ENCODE measurements at places on chromosomes 12 and 14. TPM values are rescaled to one million over a fixed set of nuclear protein-coding genes. Genes with fewer than 3 reads are reported as not detected.

DNA sequence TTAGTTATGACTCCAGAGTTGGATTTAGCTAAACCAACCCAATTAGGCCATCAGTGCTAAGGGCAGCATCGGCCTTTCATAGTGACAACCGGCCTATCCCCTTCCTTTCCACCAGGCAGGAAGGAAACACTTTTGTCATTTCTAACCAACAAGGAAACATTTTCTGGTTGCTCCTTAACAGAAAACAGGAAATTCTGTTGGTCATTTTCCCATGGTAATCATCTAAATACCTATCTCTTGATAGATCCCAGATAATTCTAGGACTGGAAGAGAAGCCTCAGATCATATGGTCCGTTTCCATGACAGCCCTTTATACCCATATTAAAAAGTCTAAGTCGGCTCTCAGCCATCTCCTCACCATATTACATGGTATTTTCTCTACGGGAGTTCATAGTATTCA lies 79.2 kb upstream of the USP44 start:
- no peak for DNase-seq

GRCh38 chr14:97162621-97163020 lies 365.4 kb downstream of the VRK1 start:
- no peak for DNase-seq

DNA sequence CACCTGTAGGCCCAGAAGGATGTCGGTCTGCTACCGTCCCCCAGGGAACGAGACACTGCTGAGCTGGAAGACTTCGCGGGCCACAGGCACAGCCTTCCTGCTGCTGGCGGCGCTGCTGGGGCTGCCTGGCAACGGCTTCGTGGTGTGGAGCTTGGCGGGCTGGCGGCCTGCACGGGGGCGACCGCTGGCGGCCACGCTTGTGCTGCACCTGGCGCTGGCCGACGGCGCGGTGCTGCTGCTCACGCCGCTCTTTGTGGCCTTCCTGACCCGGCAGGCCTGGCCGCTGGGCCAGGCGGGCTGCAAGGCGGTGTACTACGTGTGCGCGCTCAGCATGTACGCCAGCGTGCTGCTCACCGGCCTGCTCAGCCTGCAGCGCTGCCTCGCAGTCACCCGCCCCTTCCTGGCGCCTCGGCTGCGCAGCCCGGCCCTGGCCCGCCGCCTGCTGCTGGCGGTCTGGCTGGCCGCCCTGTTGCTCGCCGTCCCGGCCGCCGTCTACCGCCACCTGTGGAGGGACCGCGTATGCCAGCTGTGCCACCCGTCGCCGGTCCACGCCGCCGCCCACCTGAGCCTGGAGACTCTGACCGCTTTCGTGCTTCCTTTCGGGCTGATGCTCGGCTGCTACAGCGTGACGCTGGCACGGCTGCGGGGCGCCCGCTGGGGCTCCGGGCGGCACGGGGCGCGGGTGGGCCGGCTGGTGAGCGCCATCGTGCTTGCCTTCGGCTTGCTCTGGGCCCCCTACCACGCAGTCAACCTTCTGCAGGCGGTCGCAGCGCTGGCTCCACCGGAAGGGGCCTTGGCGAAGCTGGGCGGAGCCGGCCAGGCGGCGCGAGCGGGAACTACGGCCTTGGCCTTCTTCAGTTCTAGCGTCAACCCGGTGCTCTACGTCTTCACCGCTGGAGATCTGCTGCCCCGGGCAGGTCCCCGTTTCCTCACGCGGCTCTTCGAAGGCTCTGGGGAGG lies at the start of gene LTB4R:
Gene LTB4R (plus strand): TSS at position 857 of the 959 bp plus-strand sequence. CDS start 4,150 bp downstream, outside the sequence.
- peak; percentile 69 for DNase-seq

DNA sequence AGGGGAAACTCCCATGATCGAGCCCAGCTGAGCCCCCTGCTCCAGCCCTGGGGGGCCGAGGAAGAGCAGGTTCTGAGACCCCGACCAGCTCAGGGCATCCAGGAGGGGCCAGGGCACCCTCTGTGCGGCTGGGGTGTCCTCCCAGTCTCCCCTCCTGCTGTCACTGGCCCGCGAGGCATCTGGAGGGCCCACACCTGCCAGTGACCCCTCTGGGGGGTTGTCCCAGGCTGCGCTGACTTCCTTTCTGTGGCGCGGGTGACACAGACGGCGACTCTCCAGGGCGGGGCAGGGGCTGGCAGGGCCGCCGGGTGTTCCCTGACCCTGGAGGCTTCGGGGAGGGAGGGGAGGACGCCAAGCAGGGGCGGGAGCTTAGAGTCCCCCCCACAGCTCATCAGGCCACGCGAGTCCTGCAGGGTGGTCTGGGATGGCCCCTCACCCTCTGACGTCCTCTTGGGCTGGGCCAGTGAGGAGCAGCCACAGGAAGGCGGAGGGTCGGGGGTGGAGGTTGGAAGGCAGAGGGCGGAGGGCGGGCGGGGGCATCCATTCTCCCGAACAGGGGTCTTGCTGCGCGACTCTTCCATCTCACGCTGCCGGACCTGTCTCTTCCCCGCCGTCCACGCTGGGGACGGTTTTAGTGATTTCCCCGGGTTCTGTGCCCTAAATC lies 38.6 kb upstream of the FBRSL1 start:
- DNase-seq = no peak

GRCh38 chr12:132402831-132403416 lies 73.5 kb upstream of the GALNT9 start:
- no peak for DNase-seq

GRCh38 chr12:25422241-25422640 lies 130.8 kb downstream of the LMNTD1 start:
- no peak for DNase-seq

DNA sequence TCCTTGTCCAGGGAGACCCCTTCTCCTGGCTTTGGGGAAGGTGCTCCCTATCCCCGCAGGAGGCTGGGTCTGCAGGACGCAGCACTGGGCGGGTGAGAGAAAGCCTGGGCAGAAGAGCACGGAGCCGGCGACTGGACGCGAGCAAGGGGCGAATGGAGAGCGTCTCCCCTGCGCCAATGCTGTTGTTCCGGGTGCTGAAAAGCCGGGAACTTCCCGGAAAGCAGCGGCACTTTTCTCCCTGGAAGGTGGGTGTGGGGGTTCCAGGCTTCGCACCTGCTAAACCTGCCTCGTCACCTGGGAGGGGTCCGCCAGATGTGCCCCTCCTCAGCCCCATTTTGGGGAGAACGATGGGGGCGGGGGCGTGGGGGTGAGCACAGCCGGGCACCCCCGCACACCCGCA lies 417.1 kb upstream of the TMTC1 start:
- DNase-seq = no peak

DNA sequence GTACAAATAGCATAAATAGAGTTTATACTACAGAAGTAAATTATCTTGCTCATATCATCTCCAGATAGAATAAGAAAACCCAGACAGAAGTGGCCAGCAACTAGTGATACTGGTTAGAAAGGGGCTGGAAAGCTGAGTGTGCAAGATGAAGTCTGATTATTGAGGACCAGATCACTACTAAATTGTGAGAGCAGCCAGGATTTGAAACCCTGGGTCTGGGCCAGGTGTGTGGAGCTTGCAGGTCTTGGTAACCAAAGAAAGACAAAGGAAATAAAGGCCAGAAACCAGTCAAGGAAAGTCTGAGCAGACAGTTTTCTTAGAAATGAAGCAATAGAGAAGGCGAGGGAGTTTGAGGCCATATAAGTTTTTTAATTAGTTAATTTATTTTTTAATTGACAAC lies 611.8 kb downstream of the ETNK1 start:
- DNase-seq = no peak

DNA sequence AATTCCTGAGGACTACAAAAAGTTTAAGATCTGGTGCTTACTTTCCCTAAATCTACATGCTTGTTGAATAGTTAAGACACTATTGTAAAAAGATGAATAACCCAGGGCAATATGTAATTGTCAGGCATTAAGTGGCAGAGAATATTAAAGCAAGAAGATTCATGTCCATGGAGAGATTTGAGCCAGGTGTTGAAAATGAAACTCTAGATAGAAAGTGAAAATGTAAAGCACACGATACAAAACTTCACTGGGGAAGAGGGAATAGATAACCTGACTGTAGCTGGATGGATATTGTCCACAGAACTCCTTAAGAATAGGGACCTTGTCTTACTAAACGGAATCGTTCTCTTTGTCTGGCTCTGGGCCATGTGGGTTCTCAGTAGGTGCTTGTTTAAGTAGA lies 5.0 kb downstream of the CAND1 start:
- DNase-seq = no peak

GRCh38 chr12:109307051-109307450 lies 2.0 kb downstream of the FOXN4 start:
- DNase-seq = no peak

- no peak for DNase-seq
Observed at GRCh38 chr12:121184425-121184824, 25.5 kb upstream of the P2RX4 start.

DNA sequence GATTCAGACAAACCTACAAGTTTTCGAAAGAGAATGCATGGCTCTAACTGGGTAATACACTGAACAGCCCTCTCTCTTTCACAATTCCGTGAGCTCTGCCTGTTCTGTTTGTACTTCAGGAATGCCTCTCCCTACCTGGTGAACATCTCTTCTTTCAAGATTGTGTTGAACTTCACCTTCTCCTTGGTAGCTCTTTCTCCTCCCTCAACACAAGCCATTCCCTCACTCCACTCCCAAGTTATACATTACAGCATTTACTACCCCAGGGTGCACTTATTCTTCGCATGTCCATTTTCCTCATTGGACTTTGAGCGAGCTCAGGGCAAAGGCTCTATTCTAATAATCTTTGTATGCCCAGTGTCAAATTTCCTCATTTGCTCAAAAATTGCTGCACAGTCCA lies 28.3 kb downstream of the NRDE2 start:
- DNase-seq = no peak

- DNase-seq = no peak
Observed at GRCh38 chr14:99522934-99523703, 41.9 kb downstream of the CCNK start.

DNA sequence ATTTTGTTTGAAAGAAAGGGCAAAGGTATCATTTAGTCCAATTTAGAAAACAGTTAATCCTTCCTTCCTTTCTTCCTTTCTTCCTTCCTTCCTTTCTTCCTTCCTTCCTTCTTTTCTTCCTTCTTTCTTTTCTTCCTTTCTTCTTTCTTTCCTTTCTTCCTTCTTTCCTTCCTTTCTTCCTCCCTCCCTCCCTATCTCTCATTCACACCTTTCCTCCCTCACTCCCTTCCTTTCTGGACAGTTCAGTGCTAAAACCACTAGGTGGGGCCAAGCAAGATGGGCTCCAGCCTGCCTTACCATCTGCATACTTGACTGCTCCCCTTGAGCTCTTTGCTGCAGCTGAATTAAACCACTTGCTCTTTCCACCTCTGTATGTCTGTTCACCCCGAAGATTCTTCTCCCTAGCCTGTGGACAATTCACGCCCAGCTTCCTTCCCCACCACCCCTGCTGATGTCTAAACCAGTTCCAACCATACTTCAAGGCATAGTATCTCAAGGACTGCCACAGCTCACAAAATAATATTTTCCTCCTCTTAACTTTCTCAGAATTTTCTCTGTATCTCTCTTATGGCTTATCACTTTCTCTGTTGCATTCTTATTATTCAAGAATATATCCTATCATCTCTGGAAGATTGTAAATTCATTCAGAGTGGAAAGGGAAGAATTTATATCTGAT lies 78.0 kb downstream of the DBX2 start:
- peak; percentile 6 for DNase-seq

- DNase-seq = no peak
Observed at GRCh38 chr14:51216602-51217001, 23.4 kb upstream of the TMX1 start.

DNA sequence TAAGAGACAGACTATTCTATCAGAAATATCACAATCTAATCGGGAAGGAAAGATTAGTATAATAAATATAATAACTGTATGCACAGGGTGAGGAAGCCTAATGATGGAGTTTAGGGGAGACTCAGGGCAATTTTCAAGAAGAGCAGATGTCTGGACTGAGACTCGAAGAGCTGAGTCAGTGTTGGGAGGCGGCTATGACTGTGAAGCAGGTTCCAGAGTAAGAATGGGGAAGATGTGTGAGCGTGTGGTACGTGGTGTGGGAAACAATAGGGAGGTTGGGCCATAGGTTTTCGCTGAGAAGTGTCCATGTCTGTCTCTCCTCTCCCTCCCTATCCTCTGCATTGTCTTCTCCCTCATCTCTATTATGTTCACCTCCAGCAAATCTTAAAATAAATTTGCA lies 85.6 kb downstream of the LMO3 start:
- no peak for DNase-seq

- DNase-seq = peak; percentile 50
Observed at GRCh38 chr14:81269100-81269978, 48.6 kb upstream of the GTF2A1 start.

DNA sequence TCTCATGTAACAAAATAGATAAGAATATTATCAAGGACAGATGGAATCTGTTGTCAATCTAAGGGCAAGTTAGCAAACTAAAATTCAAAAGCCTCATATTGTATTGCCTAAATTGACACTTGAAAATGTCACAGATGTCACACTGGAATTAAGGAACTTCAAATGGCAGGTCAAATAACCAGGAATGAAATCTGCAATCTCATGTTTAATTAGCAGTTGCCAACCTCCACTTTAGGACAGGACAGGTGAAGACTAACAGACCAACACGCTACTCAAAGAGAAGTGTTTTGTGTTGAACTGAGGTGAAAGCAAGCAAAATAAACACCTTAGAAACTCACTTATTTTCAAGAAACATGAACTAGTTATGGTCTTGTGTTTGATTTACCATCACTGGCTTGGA lies 11.1 kb downstream of the KIF21A start:
- no peak for DNase-seq

DNA sequence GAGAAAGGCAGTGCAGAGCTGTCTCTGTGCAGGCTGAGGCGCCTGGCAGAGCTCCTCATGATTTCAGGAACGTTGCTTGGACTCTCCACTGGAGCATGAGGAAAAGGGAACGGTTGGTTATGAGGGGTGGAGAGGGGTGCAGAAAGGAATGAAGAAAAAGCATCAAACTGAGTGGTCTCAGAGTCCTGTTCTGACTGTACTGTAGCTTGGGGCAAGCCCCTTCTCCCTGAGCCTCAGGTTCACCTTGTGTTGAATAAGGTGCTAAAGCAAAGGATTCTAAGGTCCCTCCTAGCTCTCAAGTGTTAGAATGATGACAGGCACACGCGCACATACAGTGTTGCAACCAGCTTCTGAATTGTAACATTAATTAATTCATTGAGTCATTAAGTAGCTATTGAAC lies 125.2 kb upstream of the PARP11 start:
- no peak for DNase-seq

DNA sequence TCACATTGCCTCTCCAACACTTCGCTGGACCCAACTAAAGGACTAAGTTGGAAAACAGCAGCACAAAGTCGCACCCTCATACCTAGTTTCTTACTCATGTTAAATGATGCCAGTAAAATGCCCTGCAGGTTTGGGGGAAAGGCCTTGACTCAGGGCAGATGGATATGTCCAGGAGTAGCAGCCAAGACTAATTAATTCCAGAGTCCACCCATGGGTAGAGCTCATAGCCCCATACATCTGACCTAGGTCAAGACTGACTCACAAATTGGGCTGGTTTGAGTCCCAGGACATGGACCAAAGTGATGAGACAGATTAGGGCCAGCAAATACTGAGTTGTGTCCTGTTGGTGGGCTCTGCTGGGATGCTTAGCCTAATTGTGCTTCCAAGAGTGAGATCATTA lies 224.0 kb upstream of the BTG1 start:
- no peak for DNase-seq

Gene TMEM121
- polyA plus RNA-seq = 2.9 TPM

Gene HOXC12
- polyA plus RNA-seq = 0.48 TPM

Gene DNAH10
- polyA plus RNA-seq = 1.3 TPM

Gene TAC3
- not detected for polyA plus RNA-seq
